Renal cortex interstitium (tissue), 15 donors: ENCODE measurements at places on chromosomes 5 and 9.

GRCh38 chr5:155878991-155879575 is 447.9 kb upstream of the SGCD start:
- DNase-seq, result no peak

- no peak for DNase-seq
Measured at GRCh38 chr5:39523821-39524220, 99.0 kb upstream of the DAB2 start.

DNA sequence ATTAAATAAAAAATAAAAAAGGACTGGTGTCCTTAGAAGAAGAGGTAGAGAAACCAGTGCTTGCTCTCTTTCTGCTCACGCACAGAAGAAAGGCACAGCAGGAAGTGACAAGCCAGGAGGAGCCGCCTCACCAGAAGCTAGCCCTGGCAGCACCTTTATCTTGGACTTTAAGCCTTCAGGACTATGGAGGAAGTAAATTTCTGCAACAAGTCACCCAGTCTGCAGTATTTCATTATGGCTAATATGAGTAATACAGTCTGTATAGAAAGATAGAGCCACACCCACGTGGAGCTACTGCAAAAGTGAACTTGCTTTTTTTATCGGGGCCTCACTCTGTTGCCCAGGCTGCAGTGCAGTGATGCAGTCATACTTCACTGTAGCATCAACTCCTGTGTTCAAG is 68.4 kb downstream of the PDZD2 start:
- no peak for DNase-seq

DNA sequence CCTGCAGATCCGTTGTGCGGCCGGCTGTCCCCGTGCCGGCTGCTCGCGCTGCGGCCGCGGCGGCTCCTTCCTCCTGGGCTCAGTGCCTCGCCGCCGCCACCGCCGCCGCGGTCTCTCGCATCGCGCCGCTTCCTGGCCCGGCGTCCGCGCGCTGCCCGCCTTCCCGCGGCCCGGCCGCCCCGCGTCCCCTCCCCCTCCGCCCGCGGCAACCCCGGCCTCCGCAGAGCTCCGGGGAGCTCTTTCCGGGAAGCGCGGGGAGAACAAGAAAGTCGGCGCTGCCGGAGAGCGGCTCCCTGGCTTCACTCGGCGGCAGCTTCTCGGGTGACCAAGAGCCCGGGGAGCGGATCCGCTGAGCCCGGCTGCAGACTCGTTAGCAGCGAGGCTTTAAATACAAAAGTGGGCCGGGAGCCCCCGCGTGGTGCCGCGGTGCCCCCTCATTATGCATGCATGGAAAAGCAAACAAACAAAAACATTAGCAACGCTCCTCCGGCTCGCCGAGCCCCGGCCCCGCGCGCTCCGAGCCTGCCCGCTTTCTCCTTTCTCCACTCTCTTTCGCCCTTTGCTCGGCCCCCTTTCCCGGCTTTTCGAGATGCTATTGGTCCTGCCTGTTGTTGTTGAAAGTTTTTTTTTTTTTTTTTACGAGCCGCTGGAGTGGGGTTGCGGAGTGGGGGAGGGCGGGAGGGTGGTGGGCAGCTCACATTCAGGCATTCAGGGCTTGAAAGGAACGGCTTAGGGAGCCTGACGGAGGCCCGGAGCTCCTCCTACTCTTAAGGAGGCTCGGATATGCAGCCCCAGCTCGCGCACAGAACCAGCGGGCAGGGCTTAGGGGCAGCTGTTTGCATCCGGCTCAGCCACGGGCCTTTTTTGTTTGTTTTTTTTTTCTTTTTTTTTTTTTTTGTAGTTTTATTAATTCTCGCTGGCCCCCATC is at the start of gene GAS1:
TSS of gene GAS1 (minus strand) at position 361 of the 928 bp plus-strand sequence. CDS start 727 bp downstream, outside the sequence.
- DNase-seq, result peak; percentile 95

DNA sequence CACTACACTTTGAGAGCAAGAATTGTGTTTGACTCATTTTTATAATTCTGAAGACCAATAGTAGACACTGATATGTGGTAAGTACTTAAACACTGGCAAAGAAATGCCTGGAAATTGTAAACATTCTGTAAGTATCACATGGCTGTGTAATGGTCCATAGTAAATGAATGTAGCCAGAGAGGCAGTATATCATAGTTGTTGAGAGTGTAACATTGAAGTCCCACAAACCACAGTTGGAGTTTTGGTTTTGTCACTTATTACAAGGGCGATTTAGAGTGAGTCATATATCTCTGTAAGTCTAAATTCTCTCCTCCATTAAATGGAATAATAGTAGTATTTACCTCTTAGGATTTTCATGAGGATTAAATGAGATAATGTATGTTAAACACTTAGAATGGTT is 181.1 kb upstream of the MEF2C start:
- no peak for DNase-seq

- DNase-seq, result no peak
Measured at GRCh38 chr9:127389381-127390247, 7.4 kb upstream of the SLC2A8 start.

DNA sequence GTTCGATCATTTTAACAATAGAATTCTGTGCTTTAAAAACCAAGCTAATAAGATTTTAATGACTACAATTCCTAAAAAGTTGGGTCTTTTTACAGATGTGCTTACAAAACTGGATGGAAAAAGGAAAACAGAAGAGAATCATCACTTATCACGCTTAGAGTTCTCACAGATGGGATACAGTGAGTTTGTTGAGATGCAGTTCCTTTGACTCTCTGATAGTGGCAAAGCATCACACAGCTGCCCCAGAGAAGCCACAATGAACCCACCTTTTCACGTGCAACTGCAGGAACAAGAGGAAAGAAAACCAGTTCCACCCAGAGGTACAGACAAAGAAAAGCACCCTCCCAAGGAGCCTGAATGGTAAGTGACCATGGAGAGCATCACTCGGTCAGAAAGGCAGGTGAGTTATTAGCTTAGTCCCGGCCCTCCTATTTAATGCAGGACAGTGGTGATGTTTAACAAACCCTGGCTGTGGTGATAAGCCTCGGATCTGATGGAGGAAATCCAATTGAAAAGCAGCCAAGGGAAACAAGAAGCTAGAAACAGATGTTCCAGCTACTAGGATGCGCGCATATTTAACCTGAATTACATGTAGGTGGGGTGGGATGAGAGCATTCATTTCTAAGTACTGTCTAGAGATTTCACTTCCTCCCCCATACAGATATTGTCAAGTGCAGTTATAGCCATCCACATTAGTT is 167.7 kb downstream of the TARS1 start:
- DNase-seq, result no peak

- DNase-seq, result no peak
Measured at GRCh38 chr9:125544988-125545651, 161.9 kb downstream of the MAPKAP1 start.

GRCh38 chr5:14801792-14802191 is 69.8 kb downstream of the ANKH start:
- no peak for DNase-seq
